ENCODE measurements at places on chromosomes 2 and 18. TPM values are rescaled to one million over a fixed set of nuclear protein-coding genes. Genes with fewer than 3 reads are reported as not detected.

- no peaks in the 10 kb centered on the region for H3K4me1 ChIP-seq
- H3K36me3 ChIP-seq: no peaks in the 10 kb centered on the region
- H3K27ac ChIP-seq: no peak overlapping the region
- no peak for DNase-seq
- H3K4me3 ChIP-seq: no peak overlapping the region
Observed at GRCh38 chr2:17181051-17181752, 337.0 kb downstream of the RAD51AP2 start.

The C2orf80 gene
- not detected for total RNA-seq

The COPS7B gene
- total RNA-seq: 53.6 TPM

The IMMT gene
- total RNA-seq: 182 TPM

The IFT172 gene
- 8.7 TPM for total RNA-seq

The KIDINS220 gene
- 24.4 TPM for total RNA-seq

The MOCOS gene
- 0.07 TPM for total RNA-seq

The TUBA4A gene
- 369 TPM for total RNA-seq

The VWC2L gene
- total RNA-seq: not detected

- peaks cover 10% of the 10 kb centered on the region for H3K4me1 ChIP-seq
- no peak overlapping the region for H3K27ac ChIP-seq
- peaks cover 1% of the 10 kb centered on the region for H3K36me3 ChIP-seq
- no peak overlapping the region for H3K4me3 ChIP-seq
- no peaks in the 10 kb centered on the region for H3K27me3 ChIP-seq
Observed at GRCh38 chr2:195319548-195320412, 337.2 kb upstream of the SLC39A10 start.

DNA sequence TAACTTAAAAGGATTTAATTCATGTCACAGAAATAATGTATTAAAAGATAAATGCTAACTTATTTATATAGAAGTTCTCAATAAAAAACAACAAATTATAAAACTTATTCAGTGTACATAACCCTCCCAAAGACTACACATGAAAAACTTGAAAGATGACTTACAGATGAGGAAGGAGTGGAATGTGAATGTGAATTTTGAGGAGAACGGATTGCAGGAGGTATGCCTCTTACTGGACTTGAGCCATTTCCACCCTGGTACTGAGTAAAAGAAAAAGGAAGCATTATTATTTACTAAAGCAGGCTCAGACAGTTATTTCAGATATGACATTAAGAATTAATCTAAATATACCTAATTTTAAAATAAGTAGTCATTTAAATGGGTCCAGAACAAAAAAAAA lies 104.4 kb downstream of the TLK1 start:
- H3K4me1 ChIP-seq: no peaks in the 10 kb centered on the region
- DNase-seq: no peak
- no peak overlapping the region for H3K27ac ChIP-seq

The SIX2 gene
- not detected for total RNA-seq

The SP100 gene
- 150 TPM for total RNA-seq
